B cell (primary cell): ENCODE measurements at places on chromosomes 7 and 10. TPM values are rescaled to one million over a fixed set of nuclear protein-coding genes. Genes with fewer than 3 reads are reported as not detected.

Gene SYT15
- total RNA-seq, result 0.94 and 1.1 TPM in 2 replicates

Gene HOXA9
- not detected in 2 replicates for total RNA-seq

DNA sequence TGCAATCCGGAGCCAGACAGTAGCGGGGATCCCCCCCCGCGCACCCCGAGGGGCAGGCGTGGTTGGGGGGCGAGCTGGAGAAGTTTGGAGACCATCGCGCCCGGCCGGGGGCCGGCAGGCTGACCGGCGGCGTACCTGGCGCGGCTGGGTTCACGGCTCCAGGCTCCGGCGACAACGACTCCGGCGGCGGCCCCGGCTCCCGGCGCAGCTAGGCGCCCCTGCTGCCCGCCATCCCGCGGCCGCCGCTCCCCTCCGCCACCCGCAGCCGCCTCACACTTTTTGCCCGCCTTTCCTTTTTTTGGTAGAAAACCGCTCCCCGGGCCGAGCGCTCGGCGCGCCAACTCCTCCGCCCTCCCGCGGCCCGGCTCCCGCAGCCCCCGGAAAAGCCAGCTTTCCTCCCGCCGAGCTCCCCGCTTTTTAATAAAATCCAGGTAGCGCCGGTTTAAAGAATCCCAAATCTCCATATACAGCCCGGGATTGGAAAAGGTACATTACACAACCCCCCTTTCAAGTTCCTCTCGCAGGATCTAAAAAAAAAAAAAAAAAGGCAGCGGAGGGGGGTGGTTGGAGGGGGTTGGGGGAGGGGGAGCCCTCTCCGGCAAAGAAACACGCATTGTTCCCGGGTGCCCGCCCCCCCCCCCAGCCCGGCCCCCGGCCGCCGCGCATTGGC, at the start of gene TNRC18:
TNRC18 (minus strand) TSS at position 529 of the 670 bp plus-strand sequence. CDS start 2,588 bp downstream, outside the sequence.
- peak within 1 kb of the TSS; percentile 50 for H3K4me3 ChIP-seq
- H3K27me3 ChIP-seq, result peaks cover 82% of the 10 kb centered on the region
- H3K27ac ChIP-seq, result no peak within 1 kb of the TSS
- no peaks in the 10 kb centered on the region for H3K36me3 ChIP-seq
- H3K4me1 ChIP-seq, result peaks cover 92% of the 10 kb centered on the region

DNA sequence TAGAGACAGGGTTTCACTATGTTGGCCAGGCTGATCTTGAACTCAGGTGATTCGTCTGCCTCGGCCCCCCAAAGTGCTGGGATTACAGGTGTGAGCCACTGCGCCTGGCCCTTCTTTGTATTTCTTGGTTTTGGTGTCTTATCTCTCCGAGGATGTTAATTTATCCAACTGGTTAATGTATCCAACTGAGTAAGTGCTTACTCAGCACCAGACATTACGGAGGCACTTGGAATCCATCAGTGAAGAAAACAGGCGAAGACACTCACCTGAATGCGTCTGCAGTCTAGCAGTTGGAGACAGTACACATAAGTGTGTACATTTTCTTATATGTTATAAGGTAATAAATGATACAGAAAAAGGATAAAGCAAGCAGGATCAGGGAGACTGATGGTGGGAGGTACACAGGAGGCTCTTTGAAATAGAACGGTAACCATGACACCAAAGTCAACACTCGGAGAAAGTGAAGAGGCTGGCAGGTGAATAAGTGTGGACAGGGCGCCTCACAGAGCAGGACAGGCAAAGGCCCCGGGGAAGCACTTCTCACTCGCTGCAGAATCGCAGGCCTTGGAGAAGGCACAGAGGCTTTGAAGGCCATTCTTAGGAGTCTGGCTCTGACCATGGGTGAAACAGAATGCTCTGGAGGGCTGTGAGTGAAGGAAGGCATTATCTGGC, 73.1 kb downstream of the LANCL2 start:
- H3K4me1 ChIP-seq, result no peaks in the 10 kb centered on the region
- no peak for DNase-seq
- no peak overlapping the region for H3K4me3 ChIP-seq
- H3K27me3 ChIP-seq, result no peaks in the 10 kb centered on the region

DNA sequence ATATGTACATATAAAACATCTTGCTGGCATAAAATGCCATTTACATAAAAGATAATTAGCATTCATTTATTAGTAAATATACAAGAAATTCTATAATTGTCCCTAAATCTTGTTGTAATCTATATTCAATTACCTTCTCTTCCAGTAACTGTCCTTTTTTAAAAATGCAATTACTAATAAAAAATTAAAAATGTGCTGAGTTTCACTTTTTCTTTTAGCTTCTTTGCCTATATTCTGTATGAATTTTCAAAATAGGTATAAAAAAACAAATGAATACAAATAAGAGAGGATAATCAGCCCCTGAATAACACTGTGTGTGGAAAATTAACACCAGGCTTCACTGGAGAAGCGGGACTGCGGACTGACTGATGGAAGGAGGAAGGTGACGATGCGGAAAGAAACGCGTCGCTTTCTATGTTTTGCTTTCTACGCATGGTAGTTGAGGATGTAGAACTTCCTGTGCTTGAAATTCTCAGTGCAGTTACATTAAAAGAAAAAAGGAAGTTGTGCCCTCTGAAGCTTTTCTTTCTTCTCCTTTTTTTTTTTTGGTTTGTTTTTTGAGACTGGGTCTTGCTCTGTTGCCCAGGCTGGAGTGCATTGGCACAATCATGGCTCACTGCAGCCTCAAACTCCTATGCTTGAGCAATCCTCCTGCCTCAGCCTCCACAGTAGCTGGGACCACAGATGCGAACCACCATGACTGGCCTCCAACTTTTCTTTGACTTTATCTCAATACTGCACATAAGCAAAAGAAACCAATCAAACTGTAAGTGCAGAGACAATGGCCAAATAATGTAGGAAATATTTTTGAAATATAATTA, 7.4 kb upstream of the ZMYND11 start:
- H3K4me3 ChIP-seq, result peak overlapping the region; percentile 26
- no peaks in the 10 kb centered on the region for H3K36me3 ChIP-seq
- H3K4me1 ChIP-seq, result peaks cover 23% of the 10 kb centered on the region

DNA sequence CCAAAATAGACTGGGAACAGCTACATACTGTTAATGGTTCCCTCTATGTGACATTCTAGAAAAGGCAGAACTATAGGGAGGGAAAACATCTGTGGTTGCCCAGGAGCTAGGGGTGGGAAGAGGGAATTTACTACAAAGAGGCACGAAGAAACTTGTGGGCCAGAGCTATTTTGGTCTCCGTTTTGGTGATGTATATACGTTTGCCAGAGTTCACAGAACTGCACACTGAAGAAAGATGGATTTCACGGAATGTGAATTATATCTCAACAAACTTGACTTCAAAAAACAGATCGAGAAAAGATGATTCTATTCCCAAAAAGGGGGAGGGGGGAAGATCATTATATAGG, 386 bp upstream of the AS3MT start:
- no peak overlapping the region for H3K27ac ChIP-seq
- H3K4me3 ChIP-seq, result no peak overlapping the region
- peaks cover 5% of the 10 kb centered on the region for H3K36me3 ChIP-seq
- H3K4me1 ChIP-seq, result peaks cover 7% of the 10 kb centered on the region
- peaks cover 10% of the 10 kb centered on the region for H3K27me3 ChIP-seq
- no peak for DNase-seq

DNA sequence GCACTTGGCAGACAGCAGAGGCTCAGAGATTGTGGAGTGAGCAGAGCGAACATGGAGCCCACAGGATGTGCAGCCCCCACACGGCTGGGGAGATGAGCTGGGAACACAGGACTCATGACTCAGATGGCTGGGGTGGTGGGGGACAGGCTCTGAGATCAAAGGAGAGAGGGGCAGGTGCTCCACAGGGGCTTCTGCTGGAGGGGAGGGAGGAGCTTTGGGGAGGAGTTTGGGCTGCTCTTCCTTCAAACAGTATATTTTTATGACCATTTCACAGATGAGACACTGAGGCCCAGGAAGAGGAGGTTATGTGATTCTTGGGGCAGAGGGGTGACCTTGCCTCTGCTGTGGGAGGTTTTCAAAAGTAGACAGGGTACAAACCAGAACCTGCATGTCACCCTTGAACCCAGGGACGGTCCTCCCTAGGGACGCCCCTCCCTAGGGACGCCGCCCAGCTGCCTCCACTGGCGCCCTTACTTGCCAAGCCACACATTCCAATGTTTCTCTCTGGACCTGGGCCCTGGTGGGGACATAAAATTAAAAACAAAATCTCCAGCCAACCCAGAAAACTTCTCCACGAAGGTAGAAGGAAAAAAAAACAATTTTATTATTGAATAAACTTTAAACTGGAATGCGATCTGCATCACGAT, 981 bp upstream of the CRYGN start:
- H3K27ac ChIP-seq, result no peak overlapping the region
- DNase-seq, result no peak
- H3K4me3 ChIP-seq, result no peak overlapping the region
- no peaks in the 10 kb centered on the region for H3K4me1 ChIP-seq
- H3K36me3 ChIP-seq, result no peaks in the 10 kb centered on the region
